ENCODE measurements at places on chromosomes 7 and 10.

DNA sequence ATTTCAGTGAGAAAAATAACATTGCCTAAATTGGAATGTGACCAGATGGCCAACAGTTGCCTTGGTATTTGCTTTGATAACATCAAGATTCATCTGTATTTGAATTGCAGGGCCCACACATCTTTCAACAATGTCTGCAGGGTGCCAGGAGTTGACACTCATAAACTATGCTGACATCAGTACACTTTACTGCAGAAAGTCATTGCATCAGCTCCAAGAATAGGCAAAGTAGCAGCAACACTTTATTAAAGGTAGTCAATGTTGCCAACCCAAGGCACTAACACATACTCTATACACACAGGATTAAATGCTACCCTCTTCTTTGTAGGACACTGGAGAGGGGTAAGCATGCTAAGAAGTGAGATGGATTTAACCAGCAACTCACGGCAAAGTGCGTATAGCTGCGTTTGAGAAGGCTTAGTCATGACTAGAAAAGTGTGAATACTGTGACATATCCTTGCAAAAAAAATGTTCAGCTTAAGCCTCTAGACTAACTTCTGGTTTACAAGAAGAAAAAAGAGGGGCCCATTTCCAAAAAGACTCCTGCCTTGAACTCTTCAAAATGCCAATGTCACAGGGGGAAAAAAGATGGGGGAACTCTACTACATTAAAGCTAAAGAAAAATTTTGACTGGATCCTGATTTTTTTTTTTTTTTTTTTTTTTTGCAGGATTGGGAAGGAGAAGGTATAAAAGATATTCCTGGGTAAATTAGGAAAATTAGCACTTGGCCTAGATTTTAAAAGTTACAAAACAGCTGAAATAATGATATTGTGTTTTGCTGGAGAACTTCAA, 2.2 kb downstream of the BBIP1 start:
- no peak for DNase-seq

DNA sequence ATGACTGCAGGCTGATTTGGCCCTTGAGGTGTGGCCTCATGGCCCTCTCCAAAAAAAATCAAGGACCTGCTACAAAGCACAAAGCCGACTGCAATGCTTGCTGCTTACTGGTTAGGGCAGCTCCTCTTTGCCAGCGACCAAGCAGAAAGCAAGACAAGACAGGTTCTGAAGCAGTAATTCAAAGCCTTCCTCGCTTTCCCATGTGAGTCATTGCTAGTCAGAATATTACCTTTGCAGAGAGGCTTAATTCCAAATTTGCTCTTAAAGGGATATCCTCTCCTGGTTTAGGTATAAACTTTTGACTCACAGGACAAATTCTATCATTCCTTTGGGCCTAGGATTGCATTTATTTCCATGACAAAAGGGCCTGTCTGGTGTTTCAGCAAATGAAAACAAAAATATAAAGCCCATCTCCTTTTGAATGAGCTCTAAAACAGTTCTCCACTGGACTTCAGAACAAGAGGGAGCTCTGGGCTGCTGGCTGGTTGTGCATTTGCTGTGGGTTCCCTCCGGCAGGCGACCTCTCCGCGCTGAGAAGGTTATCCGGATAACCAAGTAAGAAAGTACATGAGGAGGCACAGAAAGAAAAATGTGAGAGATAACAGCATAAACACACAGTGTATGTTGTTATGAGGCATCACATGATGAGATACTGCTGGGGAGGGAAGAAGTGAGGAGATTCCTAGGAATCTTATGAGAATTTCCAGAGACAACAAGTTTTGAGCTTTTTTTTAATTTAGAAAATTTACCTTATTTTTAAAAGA, 90.8 kb downstream of the EGFR start:
- DNase-seq: no peak

- no peak for DNase-seq
Observed at GRCh38 chr10:130766071-130766470, 545.5 kb downstream of the TCERG1L start.

DNA sequence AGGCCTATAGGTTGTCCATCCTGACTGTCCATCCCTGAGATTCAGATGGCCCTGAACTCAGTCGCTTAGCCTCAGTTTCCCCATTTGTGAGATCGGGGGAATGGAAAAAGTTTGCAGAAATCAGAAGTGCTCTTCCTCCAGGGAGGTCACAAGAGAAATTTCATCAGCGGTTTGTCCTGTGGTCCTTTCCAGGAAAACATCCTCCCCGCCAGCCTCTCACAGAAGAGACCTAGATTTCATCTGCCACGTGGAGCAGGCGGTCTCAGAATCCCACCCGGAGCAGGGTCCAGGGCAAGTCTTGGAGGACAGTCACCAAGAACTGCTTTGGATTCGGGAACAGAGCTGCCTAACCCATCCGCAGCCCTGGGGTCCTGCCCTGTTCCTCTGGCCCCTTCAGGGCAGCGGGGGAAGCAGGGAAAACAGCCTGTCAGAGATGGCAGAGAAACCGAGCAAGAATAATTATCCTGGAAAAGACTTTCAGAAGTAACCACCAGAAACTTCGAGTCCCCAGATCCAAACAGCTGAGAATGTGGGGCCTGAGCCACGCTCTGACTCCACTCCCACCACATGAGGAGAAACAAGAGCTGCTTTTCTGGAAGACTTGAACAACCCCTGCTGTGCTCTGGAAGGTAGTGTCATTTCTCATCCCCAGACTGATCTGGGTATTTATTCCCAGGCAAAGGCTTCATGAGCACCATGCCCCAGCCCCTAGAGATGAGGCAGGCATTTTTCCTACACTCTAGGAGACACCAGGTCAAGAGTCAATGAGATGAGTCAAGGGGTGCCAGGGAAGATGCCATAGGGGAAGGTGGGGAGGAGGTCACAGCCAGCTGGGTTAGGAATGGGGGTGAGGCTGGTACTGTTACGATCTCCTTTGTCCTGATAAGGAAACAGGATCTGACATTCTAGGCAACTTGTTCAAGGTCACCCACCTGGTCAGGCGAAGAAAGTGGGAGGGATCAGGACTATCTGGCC, 1.1 kb upstream of the TNS3 start:
- DNase-seq: no peak

DNA sequence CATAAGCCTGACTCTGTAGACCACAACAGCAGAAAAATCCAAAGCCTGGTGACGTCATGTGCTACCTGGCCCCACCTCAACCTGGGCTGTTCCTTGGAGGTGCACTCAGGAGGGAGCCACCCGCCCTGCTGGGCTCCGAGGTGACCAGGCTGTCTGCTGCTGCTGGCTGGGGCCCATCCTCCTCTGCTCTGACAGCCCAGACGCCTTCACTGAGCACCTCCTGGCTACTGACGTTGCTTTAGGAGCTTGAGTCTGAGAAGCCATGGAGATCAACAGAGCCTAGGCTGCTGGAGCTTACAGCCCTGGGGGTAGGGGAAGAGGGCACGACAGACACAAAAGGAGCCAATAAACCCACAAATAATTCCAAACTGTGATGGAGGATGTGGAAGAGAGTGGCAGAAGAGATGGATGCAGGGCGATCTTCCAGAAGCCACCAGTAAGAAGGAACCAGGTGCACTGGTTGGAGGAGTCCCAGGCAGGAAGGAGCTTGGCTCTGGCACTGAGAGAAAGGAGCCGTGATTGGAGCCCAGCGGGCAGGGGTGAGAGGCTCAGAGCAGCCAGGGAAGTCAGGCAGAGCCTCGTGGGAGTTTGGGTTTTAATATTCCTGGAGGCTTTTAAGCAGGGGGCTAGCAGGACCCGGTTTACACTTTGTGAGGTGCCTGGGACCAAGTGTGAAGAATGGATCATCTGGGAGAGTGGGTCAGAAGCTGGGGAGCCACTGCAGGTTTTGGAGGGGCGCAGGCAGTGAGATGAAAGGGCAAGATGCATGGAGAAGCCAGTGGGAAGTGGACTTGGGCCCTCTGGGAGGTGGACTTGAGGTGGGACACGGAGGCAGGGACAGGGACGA, 1.7 kb upstream of the PTPRE start:
- no peak for DNase-seq

DNA sequence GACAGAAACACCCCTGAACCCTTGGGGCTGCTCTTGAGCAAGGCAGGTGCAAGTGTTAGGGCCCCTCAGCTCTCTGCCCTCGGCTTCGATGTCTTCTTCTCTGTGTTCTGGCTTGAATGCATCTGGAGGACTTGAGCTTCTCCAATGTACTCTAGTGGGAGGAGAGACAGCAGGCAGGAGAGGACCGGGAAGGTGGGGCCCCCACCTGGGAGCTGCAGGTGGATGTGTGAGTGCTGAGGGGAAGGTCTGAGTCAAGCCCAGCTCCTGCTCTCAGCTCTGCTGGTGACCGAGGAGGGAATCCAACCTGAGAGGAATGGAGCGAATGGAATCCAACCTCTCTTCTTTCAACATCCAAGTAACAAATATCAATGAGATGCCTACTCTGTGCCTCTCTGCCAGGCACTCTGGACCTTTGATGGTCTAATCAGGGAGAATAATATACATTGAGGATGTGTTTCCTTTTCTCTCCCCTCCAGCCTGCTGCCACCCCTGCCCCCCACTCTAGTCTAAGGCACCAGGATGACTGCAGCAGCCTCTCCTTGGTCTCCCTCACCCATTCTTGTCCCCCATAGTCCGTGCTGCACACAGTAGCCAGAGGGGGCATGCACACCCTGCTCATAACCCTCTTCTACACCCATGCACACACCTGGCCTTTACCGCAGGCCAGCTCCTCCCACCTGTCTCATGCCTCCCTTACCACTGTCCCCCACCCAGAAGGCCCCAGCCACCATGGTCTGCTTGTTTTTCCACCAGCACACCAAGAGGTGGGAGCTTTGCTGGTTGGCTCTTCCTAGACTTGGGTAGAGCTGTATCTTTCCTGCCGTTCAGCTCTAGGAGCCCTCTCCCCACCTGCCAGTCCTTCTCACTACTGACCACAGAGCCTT, 13.6 kb downstream of the TBATA start:
- DNase-seq: no peak

- no peak for DNase-seq
Observed at GRCh38 chr7:96179341-96179740, 142.6 kb downstream of the SLC25A13 start.

- no peak for DNase-seq
Observed at GRCh38 chr10:124624895-124625294, 119.3 kb downstream of the FAM53B start.

DNA sequence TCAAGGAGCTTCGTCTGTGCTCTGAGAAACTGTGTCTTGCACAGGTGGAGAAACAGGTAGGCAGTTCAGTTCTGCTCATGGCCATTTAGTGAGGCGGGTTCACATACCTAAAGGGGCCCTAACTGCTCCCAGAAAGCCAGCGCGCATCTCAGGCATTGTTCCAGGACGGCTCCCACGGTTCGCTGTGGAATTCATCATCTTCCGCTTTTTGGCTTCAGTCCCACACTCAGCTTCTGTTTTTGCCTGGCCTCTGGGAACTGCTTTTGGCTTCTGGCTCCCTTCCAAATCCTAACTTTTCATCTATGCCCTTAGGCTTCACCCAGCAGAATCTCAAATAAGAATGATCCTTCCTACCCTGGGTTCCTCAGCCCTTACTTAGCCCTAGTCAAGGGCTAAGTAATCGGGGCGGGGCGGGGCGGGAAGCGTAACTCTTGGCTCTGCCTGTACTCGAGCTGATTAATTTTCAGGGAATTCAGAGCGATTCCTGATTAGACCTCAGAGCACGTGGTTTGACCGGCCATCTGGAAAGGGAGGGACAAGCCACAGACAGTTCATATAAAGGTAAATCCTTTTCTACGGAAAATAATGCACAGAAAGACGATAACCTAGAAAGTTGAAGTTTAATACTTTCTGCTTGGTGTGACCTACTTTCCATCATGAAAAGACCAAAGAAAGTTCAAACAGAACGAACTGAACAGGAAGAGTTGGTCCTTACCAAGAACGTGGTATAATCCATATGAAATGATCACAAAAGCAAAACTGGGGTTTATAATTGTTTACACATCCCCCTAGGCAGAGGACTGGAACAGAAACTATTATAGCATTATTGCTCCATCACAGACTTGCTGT, 105.7 kb downstream of the ST8SIA6 start:
- DNase-seq: peak; percentile 47

- DNase-seq: no peak
Observed at GRCh38 chr7:4873071-4873944, 10.2 kb downstream of the RADIL start.

GRCh38 chr10:47224546-47225218, 75.3 kb upstream of the GDF10 start:
- no peak for DNase-seq

DNA sequence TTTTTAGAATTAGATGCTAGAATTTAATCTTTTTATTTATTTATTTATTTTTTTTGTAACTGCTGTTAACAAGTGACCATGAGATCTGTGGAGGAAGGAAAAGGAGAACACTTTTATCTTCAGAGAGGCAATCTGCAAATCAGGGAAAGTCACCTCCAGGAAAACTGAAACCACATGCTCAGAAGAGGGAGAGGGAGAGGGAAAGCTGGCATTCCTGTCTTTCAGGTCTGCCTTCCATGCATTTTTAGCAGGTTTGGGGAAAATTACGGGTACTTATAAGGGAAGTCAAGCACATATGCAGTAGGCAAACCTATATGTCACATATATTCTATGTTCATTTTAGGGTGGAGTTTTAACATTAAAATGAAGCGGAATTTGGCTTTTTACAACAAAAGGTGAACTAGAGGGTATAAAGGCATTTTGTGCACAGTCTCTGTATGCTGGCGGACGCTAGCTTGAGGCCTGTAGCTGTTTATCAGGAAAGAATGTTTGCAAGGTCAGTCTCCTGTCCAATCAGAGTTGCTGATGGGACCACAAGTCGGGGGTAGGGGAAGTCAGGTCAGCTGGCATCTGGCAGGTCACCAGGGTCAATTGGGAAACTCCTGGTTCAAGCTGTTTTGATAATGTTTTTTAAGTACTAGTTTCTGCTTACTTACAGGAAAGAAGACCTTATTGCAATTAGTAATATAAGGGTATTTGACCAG, 333.5 kb downstream of the GPR158 start:
- DNase-seq: no peak
